Right kidney (tissue), 9 donors: ENCODE measurements at places on chromosomes 2 and 18.

DNA sequence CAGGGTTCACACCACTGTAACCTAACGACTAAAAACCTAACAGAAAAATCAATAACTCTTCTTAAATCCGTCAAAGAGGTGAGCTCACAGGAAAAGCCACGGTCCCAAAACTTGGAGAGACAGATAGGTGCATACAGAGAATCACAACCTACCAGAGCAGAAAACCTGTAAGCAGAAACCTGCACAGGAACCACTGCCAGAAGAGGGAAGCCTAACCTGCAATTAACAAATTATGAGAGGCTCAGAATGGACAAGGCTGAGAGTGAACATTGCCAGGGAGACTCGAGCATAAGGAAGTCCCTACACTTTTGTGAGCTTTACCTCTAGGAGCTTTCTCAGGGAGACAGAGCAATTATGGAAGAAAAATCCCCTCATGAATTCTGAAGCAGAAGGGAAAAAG is 156.2 kb upstream of the NETO1 start:
- DNase-seq, result no peak

DNA sequence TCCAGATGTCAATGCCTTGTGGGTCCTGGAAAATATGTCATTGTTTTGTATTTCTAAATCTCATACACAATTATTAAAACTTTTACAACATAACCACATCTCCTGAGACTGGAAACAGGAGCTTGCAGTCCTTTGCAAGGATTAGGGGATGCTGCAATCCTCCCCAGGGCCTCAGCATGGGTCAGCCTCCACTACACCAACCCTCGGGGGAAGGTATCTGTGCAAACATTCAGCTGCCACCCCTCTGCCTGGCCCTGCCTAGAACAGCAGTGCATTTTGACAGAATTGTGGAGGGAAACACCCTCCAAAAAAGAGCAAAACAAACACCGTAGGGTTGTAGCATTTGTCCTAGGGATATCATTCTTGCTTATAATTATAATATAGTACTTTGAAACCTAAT is 4.2 kb upstream of the UPP2 start:
- DNase-seq, result no peak

DNA sequence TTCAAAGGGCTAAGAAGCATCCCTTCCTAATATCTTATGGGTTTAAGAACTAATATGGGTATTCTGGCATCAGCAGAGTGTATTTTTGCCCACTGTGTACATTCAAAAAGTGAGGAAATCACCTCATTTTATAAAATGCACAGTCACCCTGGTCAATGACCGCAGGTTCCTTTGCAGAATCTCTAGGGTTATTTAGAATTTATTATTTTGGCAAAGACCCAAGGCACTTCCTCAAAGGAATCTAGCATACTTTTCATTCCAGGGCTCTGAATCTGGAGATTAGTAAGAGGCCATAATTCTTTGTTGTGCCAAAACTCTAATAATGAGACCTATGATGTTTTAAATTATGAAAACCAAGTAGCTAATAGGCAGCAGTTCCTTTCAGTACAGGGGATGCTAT is 27.2 kb upstream of the CDH2 start:
- DNase-seq, result no peak

GRCh38 chr2:227849906-227850305 is 21.5 kb upstream of the DAW1 start:
- DNase-seq, result no peak

GRCh38 chr2:88733155-88733902 is 41.9 kb downstream of the RPIA start:
- DNase-seq, result no peak

DNA sequence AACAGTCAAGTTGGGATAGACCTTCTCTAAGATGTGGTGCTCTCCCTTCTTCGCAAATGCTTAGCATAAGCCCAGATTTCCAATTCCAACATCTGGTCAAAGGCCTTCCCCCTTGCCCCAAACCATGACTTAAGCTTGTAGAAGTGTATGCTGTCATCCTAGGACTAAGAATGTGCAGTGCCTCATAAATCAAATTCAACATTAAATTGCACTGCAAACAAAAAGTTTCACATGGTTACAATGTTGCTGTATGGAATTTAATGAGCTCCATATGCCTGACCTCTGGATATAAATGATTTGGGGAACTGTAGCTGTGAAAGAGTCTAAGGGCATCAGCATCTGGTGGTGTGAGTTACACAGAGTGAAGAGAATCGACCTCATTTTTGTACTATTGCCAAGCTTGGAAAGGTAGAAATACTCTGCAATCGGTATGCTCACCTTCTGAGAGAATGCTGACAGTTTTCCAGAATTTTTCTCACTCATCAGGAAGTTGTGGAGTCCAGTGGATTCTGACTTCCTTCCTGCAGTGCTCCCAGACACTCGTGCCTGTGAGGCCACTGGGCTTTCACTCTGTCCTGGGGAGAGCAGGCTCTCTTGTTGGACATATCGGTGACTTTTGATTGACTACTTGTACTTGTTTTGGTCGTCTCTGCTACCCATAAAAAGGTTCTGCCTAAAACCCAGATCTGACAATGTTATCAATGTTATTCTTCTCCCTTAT is 40.6 kb downstream of the FASTKD2 start:
- DNase-seq, result no peak

DNA sequence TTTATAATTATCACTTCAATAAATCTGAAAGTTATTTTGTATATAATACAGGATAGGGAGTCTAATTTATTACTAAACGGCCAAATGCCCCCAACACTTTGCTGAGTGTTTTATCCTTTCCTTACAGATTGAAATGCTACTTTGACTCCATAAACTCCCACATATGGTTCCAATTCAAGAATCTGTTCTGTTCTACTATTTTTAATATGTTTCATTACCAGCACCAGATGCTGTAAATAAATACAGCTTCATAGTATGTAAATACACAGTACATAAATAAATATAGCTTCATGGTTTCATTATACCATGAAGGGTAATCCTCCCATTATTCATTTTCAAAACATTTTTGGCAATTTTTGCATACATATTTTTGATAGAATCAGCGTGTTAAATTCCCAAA is 34.0 kb upstream of the MREG start:
- no peak for DNase-seq

GRCh38 chr18:45828917-45829811 is 3.7 kb downstream of the SIGLEC15 start:
- DNase-seq, result peak; percentile 42

GRCh38 chr2:127293748-127294562 is at the start of gene ERCC3:
ERCC3 (minus strand) TSS chr2:127294144; CDS start chr2:127294081, 63 bp downstream.
- DNase-seq, result peak; percentile 88

DNA sequence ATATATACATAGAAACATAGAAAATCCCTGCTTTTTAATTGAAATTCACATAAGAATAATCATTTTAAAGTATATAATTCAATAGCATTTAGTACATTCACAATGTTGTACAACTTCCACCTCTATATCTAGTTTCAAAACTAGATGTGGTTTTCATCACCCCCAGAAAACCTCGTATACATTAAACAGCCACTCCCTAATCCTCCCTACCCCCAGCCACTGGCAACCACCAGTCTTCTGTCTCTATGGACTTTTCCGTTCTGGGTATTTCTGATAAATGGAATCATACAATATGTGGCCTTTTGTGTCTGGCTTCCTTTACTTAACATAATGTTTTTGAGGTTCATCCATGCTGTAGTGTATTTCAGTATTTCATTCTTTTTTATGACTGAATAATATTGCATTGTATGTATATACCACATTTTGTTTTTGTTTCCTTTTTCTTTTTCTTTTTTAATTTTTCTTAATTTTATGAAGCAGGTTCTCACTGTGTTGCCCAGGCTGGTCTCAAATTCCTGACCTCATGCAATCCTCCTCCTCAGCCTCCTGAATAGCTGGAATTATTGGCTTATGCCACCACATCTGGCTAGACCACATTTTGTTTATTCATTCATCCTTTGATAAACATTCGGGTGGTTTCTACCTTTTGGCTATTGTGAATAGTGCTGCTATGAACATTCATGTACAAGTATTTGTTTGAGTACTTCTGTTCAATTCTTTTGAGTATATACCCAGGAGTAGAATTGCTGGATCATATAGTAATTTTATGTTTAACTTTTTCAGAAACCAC is 50.6 kb upstream of the RNF152 start:
- DNase-seq, result no peak

DNA sequence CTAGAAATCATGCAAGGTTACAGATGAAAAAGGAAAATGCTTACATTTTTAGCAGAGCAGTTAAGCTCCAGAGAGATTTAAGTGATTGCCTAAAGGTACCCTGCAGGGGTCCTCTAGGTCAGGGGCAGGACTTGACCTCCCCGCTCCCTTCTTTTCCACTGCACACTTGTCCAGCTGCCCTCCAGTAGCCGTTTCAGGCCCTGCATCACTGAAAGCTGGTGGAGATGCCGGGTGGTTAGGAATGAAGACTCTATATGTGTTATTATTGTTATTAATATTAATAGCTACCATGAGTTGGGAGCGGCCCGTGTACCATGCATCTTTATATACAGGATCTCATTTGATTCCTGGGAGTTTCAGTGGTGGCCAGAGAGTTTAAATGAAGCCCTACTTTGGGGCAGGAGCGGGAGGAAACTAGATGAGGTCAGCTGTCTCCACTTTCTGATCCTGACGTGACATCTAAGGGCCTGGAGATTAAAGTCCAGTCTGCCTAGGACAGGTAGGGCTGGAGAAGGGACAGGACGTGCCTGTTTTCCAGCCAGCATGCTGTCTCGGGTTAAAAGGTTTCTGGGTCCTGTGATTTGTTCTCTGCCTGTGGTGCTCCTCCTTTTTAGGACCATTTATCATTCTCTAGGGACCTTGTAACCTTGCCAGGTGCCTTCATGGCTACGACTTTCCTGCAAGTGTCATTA is 2.1 kb downstream of the TMEM37 start:
- no peak for DNase-seq

DNA sequence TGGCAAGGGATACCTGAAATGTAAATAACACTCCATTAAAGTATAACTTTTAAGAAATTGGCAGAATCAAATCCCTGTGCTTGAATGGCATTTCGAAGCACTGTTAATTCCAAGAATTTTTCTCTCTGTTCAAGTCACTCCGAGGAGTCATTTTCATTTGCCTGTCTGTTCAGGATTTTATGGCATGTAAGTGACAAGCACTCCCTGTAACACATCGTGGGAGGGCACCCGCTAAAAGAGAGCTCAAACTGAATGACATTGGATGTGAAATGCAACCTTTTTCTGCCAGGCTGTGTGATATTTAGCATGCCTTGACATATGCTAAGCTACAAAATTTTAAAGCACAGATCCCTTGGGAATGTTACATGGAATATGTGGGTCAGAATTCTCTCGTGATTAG is 339.6 kb downstream of the LRRTM1 start:
- no peak for DNase-seq

DNA sequence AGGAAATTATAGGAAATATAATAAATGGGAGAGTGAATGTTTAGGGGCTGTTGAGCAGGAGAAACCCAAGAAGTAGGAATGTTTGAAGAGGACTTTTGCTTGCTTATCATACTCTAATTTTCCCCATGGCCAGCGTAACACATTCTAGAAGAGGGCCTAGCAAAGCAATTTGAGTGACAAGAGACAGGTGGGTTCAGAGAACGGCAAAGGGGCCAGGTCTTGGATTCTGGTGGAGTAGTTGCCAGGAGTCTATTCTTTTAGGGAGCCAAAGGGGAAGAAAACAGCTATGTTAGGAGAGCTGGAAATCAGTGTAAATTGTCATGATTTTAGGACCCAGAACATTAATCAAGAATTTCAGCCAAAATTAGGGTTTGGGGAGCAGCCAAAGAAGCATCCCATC is 96.5 kb downstream of the COL5A2 start:
- DNase-seq, result no peak

- peak; percentile 39 for DNase-seq
Measured at GRCh38 chr2:218607436-218608115, at the start of gene PLCD4. PLCD4 (plus strand) TSS chr2:218607899; CDS start chr2:218615740, 7,841 bp downstream.

- no peak for DNase-seq
Measured at GRCh38 chr2:148592791-148593190, 51.8 kb upstream of the EPC2 start.

GRCh38 chr18:318791-319291 is 51.0 kb upstream of the THOC1 start:
- DNase-seq, result no peak

- no peak for DNase-seq
Measured at GRCh38 chr2:9644603-9645002, 13.8 kb upstream of the YWHAQ start.

DNA sequence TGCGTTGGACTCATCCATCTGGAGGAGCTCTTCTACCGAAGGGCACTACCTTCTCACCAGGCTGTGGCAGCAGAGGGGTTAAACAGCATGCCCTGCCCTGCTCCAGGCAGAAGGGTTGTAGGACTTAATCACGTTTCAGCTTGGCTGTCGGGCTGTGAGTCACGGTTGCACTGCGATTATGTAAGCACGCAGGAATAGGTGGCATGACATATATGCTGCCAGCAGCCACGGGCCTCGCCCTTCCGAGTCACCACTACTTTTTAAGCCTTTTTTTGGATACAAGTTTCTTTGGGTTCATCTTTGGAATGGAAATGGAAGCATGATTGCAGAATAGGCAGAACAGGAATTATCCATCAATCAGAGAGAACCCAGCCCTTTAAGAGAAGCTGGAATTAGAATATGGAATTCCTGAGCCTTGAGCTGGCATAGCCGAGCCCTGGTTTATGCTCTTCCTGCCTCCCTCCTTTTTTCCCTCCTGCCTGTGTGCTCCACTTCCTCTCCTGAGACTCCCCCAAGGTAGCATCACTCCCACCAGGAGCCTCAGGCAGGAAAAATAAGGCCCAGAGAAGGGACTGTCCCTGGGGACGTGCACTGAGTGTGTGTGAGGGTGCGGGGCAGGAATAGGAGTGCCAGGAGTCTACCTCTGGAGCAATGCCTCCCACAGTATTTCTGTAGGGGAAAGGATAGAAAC is 86.8 kb downstream of the SEMA4F start:
- no peak for DNase-seq

DNA sequence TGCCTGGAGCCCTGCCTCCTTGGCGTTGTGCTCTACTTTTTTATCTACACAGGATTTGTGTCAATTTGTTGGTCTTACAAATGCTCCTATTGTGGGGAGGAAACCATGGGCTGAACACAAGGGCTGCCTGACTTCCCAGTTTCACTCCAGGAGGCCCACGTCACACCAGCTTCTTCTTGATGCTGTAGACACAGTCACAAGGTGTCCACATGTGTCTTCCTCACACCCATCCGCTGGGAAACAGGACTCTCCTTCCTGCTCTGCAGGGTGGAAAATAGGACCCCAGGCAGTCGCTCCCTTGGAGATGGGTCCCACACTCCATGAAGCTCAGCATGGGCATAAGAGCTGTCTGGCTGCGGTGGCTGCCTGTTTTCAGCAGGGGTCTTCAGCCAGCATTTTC is 468.2 kb downstream of the EPHA4 start:
- no peak for DNase-seq

DNA sequence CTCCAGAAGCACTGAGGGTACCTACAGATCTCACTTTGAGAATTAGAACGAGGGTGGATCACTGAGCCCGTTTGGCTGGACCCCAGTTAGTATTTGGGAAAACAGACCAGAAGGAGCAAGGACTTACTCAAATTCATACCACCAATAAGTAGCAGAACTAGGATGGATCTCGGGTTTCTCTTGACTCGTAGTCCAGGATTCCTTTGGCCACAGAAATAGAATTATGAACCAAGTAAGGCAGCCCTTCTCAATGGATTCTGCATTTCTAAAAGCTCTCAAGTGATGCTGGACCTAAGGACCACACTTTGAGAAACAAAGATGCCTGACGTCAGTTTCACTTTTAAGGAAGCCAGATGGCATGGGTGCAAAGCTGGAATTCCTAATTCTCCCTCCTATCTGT is 153.0 kb downstream of the KLHL29 start:
- no peak for DNase-seq
